ENCODE measurements at places on chromosomes 5 and 9.

DNA sequence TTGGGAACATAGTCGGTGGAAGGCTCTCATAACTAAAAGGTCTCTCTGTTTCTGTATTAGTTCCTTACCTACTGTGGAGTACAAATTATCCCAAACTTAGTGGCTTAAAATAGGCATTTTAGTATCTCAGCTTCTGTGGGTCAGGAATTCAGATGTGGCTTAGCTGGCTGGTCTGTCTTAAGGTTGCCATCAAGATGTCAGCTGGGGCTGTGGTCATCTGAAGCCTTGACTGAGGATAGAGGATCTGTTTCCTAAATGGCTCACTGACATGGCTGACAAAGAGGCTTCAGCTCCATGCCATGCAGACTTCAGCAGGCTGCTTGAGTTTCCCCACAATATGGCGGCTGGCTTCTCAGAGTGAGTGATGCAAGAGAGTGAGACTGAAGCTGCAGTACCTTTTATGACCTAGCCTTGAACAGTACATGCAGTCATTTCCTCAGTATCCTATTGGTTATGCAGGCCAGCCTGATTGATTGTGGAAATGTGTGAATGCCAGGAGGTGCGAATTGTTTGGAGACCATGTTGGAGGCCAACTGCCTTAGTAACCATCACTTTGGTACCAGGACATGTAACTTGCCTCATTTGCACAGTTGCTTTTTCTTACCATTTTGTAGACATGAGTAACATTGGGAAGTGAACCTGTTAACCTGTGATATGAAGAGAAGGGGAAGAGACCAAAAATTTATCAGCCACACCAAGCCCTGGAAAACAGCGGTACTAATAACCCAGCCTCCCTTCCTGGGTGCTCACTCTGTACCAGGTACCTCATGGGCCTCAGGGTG, 152.8 kb upstream of the IER5L start:
- DNase-seq: no peak

GRCh38 chr5:147930769-147931168, 24.4 kb upstream of the C5orf46 start:
- DNase-seq: no peak

DNA sequence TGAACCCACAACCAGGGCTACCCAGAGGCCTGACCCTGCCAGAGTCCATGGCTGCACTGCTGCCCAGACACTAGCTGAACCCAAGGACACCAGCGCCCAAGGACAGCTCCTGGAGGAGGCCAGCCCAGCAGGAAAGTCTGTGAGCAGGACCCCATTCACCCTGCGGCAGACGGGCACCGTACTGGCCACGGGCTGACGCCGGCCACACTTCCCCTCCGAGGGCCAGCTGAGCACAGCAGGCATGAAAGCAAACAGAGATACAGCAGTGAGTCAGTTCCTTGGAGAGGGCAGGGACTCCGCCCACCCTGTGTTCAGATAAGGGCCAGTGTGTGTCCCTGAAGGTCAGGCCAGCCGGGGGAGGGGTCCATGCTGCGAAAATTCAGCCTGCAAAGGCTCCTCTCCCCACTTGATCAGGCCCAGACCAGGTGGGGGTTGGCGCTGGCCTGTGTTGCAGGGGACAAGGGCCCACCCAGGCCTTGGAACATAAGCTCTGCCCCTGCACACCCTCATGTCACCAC, 3.2 kb downstream of the RNF208 start:
- DNase-seq: peak; percentile 22

- peak; percentile 55 for DNase-seq
These were observed 19.6 kb downstream of the ITGA2 start for GRCh38 chr5:53008751-53009150.

GRCh38 chr5:1315709-1316587, 21.1 kb upstream of the TERT start:
- DNase-seq: peak; percentile 60

GRCh38 chr5:96582343-96582742, 79.8 kb upstream of the CAST start:
- DNase-seq: no peak

GRCh38 chr5:38453506-38453905, 102.9 kb downstream of the LIFR start:
- DNase-seq: peak; percentile 52

DNA sequence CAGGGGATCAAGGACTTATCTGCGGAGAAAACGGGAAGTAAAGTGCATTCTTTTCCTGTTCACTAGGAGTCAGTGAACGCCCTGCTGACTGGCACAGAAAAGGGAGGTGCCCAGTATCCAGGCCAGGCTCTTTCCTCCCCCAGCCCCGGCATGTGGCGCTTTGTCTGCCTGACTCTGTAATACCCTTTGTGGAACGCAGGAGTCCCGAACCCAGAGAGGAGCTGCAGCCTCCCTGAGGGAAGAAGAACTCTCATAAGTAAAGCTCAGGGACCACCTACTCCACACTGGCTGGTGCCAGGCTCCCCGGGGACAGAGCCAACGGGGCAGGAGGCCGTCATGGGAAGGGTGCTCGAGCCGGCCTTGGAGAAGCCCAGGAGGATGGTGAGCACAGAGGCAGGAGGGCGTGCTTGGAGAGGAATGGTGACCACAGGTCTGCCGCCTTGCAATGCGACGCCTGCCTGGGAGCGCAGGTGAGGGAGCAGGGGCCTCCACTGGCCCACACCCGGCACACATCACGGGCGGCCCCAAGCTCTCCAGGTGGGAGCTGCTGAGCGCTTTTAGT, 31.5 kb downstream of the VAV2 start:
- no peak for DNase-seq

- no peak for DNase-seq
These were observed 329.3 kb upstream of the ADCY2 start for GRCh38 chr5:7066471-7067235.

DNA sequence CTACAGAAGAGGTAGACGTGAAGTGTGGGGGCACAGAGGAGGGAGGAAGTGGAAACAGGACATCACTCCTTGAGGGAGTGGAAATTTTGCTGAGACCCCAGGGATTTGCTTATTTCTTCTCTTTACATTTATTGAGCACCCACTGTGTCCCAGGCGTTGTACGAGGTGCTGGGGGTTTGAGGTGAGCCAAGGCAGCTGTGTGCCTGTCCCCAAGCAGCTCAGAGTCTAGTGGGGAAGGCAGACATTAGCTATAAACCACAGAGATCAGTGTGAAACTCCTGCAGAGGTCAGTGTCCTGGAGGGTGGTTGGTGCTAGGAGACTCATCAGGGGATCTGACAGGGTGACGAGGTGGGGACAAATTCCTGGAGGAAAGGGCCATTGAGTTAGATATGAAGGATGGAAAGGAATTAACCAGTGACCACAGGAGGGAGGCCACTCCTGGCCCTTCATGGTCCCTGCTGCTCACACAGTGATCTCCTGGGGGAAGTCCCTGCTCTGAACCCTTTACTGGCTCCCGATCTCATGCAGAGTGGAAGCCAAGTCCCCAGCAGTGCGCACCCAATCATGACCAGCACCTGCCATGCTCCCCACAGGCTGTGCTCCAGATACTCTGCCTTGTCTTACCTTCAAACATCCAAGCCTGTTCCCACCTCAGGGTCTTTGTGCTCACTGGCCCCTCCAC, 3.4 kb upstream of the CXCL14 start:
- DNase-seq: no peak

DNA sequence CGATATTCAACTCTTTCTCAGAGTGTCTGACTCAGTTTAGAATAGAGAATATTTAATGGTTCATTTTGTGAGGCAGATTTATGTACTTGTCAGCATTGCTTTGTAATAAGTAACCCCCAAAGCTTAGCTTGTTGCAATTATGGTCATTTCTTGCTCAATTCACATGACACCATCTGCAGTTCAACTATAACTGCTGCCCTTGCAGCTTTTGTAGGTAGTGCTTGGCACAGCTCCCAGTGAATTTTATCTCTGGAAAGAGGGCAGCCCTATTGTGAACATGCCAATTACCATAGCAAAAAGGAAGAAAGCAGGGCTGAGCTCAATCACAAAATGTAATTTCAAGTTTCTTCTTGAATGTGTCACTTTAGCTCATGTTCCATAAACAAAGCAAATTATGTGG, 1587.7 kb upstream of the ACO1 start:
- DNase-seq: no peak

GRCh38 chr5:133050521-133050920, 1.3 kb upstream of the HSPA4 start:
- DNase-seq: no peak

DNA sequence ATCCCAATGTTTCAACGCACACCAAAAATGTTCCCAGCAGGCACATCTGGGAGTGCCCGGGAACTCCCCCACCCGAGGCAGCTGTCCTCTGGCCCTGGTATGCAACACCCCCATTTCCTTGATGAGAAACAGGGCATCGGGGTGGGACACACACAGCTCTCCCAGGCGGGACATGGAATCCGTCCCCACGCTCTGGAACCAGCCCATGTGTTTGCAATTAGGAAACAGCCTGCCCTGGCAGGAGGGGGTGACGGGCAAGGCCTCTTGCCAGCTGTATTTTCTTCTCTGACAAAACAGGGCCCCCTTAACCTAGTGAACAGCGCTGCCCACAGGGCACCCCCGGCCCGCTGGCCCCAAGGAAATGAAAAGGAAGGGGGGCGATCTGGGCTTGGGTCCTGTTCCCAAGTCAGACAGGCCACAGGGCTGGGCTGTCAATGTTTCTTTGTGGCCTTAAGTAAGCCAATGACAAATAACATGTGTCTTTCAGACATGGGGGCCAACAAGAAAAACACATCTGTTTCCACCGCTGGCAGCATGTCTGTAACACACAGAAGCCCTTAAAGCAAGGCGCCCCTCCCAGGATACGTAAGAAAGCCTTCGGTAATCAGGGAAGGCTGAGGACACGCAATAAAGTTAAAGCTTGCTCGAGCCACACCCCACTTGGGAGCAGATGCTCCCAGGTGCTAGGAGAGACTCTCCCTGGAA, 125.3 kb downstream of the ROR2 start:
- DNase-seq: no peak

GRCh38 chr5:102483736-102484135, 15.1 kb downstream of the SLCO6A1 start:
- no peak for DNase-seq

GRCh38 chr5:30957591-30957990, 235.9 kb upstream of the CDH6 start:
- DNase-seq: no peak

GRCh38 chr5:75457691-75458090, 53.7 kb downstream of the CERT1 start:
- DNase-seq: no peak

DNA sequence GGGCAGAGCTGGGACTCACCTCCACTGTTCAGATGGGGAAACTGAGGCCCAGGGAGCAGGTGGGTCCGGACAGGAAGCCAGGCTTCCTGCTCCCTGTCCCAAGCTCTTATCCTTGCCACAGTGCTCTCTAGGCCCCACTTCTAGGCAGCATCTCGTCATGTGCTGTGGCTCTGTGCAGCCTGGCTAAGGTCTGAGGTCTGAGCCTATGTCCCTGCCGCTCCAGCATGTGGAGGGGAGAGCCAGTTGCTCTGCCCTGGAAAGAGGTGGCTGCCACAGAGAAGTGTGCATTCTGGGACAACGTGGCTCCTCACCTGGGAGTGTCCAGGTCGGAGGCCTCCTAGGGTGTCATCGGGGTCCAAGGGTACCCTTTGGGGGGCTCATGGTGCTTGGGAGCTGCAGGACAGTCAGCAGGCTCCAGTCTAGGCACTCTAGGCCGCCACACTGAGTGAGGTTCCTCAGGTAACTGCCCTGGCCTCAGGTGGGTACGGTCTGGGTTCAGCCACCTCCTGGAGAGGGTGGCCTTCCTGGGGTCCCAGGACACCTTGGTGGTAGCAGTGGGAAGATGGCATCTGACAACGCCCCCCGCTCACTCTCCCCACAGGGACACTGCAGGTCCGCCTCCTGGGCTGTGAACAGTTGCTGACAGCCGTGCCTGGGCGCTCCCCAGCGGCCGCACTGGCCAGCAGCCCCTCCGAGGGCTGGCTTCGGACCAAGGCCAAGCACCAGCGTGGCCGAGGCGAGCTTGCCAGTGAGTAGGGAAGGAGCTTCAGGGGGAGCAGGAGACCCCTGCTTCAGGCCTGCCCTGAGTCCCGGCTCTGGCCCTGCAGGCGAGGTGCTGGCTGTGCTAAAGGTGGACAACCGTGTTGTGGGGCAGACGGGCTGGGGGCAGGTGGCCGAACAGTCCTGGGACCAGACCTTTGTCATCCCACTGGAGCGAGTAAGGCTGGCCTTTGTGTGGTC, 10.4 kb downstream of the PKN3 start:
- DNase-seq: no peak

DNA sequence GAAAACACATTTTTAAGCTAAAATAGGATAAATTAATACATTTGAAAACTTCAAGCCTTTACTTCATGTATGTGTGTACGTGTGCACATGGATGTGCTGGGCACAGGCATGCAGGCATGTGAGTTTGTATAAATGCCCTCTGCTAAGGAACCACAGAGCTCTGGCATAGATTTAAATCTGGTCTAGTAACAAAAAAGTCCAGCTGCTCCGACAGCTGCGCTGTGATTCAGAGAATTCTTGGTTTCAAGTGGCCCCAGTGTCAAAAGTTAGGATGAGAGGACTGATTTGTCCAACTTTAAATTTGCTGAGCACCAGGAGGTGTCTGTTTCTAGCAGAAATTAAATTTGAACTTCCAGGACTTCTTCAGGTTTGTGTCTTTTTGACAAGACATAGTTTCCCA, 203.7 kb upstream of the TUT7 start:
- DNase-seq: no peak

DNA sequence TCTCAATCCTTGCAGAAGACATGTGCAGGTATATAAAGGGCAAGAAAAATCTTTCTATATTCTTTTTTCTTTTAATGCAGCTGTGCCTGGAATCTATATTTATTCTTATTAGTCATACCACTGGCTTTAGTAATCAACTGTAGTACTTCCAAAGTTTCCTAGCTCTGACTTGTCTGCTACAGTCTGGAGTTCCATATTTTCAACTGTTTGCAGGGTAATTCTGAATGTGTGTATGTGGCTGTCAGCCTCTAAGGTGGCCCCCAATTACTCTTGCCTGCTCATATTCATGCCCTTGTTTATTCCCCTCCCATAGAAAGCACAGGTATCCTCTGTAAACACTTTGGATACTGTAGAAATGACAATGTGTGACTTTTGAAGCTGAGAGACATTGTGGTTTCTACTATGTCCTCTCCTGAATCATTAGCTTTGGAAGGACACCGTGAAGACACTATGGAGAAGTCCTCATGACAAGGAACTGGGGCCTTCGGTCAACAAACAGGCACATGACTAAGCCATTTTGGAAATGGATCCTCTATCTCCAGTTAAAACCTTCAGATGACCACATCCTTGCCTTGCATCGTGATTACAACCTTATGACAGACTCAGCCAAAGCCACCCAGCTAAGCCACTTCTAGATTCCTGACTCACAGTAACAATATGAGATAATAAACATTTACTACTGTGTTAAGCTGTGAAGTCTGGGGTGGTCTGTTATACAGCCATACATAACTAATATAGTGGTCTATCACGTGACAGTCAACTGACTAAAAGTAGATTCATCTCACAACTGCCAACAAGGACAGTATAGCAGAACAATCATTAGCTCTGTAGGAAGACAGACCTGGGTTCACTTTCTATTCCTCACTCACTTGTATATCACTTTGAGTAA, 49.5 kb upstream of the SUSD1 start:
- DNase-seq: no peak

- no peak for DNase-seq
These were observed 18.7 kb upstream of the POMT1 start for GRCh38 chr9:131484051-131484445.
